NCI-H187 treated with DMSO at 0.1 percent for 48 hours (cell line): ENCODE measurements at places on chromosomes 1 and 21.

GRCh38 chr1:91784191-91784590, 101.8 kb downstream of the TGFBR3 start:
- no peak for DNase-seq

DNA sequence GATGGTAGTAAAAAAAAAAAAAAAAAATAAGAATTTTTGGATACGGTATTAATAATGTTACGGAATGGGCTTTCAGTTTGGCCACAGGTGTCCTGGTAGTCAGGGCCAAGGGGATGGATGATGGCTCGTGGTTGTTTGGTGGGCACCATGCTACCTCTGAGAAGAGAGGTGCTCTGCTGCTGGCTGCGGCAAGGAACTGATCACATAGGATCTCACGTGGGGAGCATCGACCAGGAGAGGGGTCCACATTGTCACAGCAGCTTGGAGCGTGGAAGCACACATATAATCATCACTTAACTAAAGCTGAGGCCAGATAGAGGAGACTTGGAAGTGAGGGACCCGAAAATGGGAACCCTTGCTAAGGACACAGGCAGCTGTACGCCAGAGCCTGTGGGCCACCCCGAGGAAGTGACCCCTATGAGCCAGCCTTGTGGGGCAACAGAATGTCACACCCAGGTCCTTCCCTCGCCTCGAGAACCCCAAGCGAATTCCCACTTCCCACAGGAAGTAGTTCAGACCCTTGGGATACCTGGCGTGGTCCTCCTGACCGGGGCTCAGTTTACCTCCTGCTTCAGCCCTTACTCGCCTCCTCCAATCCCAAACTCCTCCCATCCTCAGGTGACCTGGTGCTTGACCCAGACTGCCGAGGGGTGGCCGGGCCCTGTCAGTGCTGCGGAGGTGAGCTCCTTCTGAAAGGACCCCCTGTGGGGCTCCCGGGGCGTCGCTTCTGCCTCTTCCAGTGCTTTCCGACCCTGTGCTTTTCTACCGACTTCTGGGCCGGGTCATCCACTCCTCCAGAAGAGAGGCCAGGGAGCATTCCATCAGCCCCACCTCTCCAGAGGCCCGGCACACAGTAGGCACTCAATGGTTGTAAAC, 222.0 kb downstream of the CAMTA1 start:
- DNase-seq: no peak

DNA sequence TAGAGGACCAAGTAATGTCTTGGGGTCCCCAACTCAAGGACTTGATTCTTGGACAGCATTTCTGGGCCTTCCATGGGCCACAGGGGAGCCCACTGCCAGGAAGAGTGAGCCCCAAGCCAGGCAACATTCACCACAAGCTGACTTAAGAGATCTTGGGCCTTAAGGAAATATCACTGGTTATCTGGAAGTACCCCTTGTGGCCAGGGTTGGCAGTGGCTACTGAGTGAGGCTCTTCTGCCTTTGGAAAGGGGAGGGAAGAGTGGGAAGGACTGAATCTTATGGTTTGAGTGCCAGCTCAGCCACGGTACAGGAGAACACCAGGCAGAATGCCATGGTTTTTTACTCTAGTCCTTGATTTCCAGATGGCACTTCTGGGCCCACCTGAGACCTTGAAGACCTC, 228.9 kb upstream of the RGS18 start:
- DNase-seq: no peak

DNA sequence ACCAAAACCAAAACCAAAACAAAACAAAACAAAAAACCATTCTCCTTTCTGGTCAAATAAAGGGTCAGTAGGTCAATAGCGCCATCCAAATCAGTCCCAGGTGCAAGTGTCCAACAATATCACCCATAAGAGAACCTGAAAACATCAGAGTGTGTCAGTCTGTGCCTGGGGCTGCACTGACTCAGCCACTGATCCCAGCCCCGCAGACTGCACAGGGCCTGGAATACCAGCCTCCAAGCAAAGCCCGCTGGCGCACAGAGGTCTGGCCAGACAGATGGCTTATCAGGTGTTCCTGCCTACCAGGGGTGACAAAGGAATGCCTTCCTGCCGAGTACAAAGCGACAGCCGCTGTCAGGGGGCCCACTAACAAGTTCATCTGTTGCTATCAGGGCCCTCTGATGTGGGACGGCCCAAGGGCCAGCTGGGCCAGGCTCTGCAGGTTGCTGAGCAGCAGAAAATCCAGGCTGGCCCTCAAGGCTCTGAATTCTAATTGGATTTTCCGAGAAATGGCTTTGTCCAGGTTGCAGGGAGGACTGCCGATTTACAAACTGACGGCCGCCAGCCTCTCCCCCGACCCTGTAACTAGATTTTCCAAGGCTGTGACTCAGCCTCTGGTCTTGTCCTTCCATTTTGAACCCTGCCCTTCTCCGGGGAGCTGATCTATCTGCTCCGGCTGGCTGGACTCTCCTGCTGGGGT, 13.7 kb upstream of the TMEM51 start:
- no peak for DNase-seq

DNA sequence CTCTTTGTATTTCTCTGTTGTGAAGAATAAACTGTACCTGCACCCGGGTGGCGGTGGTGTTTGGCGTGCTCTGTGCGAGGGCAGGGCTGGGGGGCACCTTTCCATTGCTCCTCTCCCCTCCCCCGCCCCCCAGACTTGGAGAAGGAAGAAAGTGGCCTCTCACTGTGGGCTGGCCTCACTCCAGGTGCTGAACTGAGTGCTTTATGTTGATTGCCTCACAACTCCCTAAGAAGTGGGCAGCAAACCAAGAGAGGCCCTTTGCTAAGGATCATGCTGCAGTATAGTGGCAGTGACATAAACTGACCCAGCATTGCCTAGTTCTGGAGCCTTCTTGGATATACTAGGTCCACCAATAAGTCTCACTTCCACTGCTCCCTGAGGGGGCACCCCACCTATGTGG, 20.2 kb downstream of the A3GALT2 start:
- no peak for DNase-seq

- DNase-seq: no peak
Measured at GRCh38 chr1:226731257-226731893, 7.7 kb downstream of the ITPKB start.

GRCh38 chr1:94335447-94335846, 82.7 kb upstream of the ABCD3 start:
- no peak for DNase-seq

DNA sequence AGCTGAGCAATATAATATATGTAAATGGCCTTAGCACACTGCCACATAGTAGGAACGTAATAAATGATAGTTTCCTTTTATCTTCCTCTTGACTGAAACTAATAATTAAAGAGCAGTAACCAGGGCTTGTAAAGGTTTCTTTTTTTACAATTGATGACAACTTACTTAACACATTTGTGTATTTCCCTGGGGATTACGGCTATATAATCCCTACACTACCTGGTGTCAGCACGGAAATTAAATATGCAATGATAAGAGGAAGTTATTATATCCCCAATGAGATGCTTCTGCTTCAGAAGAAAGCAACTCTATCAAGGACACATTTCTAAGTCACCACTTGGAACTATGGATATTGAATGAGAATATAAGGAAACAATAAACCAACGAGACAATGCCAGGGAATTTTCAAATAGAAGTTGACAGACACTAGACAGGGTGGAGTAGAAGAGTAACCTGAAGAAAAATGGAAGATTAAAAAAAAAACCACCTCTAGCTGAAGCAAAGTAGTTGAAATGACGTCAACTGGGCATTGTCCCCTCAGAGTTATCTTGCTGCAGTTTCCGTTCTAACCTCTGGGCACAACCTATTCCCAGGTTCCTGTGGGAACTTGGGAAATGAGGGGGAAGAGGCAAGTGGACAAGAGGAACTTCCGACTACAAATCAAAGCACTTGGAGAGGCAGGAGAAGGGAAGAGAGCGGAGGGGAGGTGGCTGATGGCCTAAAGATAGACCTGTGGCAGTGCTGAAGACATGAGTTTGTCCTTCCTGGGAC, 66.5 kb downstream of the PLPP3 start:
- DNase-seq: no peak

DNA sequence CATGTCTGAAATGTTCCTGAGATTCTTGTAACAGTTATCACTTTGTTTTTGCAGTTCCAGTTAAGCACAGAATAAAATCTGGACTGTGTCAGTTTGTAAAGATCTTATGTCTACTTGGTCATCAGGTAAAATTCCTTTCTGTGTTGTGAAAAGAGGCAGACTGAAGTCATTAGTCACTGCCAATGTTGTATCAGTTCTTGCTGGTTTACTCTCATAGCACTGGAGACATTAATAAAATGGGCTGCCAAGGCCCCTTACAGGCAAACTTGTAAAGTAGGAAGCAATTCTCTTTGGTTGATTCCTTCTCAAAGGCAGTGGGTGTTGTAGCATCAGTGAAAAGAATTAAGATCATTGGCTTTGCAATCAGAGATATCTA, 61.4 kb upstream of the ST6GALNAC3 start:
- DNase-seq: no peak

- DNase-seq: no peak
Measured at GRCh38 chr1:157626099-157626498, 28.2 kb upstream of the FCRL4 start.

DNA sequence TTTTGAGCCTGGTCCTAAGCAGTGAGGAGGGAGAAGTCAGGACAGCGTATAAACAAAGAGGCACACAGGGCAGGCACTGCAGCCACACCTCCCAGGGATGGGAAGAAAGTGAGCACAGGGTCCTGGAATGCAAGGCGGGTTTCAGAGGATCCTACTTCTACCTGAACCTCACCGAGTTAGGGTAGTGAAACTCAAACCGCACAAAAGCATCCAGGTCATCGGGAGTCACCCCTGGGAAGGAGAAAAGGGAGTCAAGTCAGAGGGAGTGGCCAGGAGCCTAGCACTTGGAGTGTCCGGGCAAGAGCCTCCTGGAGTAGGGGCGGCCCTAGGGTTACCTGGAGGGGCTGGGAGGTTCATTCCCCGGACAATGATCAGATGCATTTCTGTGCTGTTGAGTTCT, 10.6 kb downstream of the CC2D1B start:
- DNase-seq: no peak

DNA sequence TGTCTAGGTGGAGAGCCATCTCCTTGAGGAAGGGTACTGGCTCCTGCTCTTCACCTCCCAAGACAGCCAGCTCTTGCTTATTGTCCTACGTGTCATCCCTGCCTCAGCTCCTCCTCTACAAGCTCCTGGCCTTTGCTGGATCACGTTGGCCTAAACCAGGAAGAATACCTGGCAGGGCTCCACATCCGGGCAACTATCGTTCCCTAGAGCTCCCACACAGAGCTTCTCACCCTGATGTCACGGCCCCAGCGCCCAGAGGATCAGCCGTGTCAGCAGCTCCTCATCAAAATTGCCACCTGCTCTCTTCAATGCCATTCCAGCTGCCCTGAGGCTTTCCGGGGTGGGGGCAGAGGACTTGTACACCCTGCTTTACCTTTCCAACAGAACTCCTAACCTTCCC, 1.9 kb upstream of the TPM3 start:
- DNase-seq: no peak
